ENCODE measurements at places on chromosomes 11 and 22. TPM values are rescaled to one million over a fixed set of nuclear protein-coding genes. Genes with fewer than 3 reads are reported as not detected.

The C11orf87 gene
- 0.02 TPM for polyA plus RNA-seq

The OR5B21 gene
- not detected for polyA plus RNA-seq

The OAF gene
- polyA plus RNA-seq, result 49.4 TPM

The MPPED2 gene
- polyA plus RNA-seq, result 0.86 TPM

The GRK2 gene
- polyA plus RNA-seq, result 26.8 TPM

The CCDC116 gene
- 0.67 TPM for polyA plus RNA-seq

The OR56A1 gene
- not detected for polyA plus RNA-seq

The OR8G1 gene
- polyA plus RNA-seq, result not detected

The TRIM51 gene
- not detected for polyA plus RNA-seq

The APOBEC3G gene
- 9.0 TPM for polyA plus RNA-seq

The ACR gene
- polyA plus RNA-seq, result 0.25 TPM

The SPON1 gene
- 8.1 TPM for polyA plus RNA-seq

The MFNG gene
- polyA plus RNA-seq, result 19.0 TPM

The SLC43A1 gene
- polyA plus RNA-seq, result 155 TPM

The SEPTIN5 gene
- polyA plus RNA-seq, result 7.5 TPM

The GLYATL2 gene
- polyA plus RNA-seq, result not detected

The OR6T1 gene
- not detected for polyA plus RNA-seq

The DGCR6 gene
- 2.1 TPM for polyA plus RNA-seq

The PATE2 gene
- polyA plus RNA-seq, result not detected

The RCOR2 gene
- polyA plus RNA-seq, result 0.56 TPM

The ROBO3 gene
- polyA plus RNA-seq, result 21.7 TPM

The GGT5 gene
- polyA plus RNA-seq, result 68.7 TPM

The KCNJ11 gene
- 12.3 TPM for polyA plus RNA-seq
